ENCODE measurements at places on chromosomes 6 and 20.

DNA sequence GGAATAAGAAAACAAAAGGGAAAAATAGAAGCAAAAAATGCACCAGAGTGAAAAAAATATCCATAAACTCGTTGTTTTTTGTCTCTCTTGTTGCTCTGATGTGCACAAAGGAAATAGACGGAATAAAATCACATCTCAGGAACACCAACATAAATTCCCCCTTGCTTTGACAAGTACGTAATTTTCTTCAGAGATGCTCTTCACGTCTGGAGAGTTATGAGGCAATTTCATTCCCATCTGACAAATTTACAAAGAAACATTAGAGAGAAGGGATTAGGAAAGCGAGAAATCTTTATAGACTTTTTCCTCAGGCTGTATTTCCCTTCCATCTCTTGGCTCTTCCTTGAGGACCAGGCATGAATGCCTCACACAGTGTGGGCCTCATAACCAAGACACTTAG lies 250.1 kb upstream of the ZFP64 start:
- no peak for DNase-seq

- DNase-seq = no peak
Measured at GRCh38 chr20:44495802-44496481, 20.3 kb downstream of the TTPAL start.

GRCh38 chr6:21594416-21595281 lies 1.1 kb downstream of the SOX4 start:
- DNase-seq = peak; percentile 59

DNA sequence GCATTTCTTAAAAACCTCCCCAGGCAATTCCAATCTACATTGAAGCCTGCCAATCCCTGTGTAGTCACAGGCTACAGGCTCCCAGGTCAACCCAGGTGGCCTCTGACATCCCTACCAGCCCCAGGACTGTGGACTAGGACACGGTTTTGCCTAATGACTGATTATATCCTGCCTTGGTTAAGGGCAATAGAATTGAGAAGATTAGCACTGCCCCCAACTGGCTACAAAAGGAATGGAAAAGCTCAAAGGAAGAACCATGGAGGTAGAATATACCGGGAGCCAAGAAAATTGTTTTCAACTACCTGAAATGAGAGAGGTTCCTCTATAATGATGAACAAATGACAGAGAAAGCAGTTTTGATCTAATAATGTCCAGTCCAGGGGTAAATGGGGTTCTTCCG lies 421.1 kb upstream of the AGPAT4 start:
- no peak for DNase-seq

DNA sequence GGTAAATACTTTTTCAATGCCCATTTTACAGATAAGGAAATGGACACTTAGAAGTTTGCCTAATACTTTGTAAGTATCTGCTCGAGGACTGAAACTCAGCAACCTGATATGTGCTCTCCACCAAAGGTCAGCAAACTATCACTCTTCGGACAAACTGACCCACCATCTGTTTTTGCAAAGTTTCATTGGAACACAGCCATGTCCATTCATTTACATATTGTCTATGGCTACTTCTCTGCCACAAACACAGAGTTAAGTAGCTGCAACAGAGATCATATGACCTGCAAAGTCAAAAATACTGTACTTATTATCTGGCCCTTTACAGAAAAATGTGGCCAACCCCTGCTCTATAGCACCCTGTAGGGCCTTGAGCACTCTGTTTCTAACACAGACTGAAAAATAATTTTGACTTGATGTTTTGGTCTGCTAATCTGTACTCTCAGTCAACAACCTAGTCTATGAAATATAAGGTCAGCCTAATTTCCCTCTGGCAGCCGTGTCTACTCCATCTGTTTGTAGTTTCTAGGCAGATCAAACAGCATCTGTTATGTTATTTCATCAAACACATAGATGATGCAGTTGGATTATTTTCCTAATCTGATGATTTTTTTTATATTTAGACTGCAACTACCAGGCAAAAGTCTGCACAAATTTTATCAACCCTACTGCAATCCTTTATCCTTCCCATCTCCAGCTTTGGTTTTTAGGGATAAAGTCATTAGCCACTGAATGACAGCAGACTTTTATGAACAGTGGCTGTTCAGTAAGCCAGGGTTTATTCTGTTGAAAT lies 41.4 kb upstream of the BEND6 start:
- DNase-seq = no peak

- DNase-seq = no peak
Measured at GRCh38 chr6:105680131-105680530, 277.2 kb upstream of the PREP start.

DNA sequence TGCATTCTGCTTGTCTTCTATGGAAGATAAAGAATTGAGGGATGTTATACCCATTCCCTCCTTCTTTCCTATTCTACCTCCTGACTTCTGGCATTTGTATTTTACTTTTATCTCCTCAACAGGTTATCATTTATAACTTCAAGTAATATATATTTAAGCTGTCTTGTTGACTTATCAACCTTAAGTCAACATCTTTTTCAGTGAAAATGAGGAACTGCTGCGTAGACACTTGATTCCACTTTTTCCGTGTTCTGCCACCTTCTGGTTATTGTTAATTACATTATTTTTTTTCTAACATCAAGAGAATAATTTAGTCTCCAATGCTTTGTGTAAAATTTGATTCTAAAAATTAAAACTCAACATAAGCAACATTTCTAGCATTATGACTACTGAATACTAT lies 107.5 kb downstream of the PRKN start:
- DNase-seq = no peak

- peak; percentile 25 for DNase-seq
Measured at GRCh38 chr6:56713254-56713672, 70.6 kb upstream of the DST start.

- DNase-seq = no peak
Measured at GRCh38 chr6:2944405-2945152, 26.8 kb downstream of the SERPINB6 start.

DNA sequence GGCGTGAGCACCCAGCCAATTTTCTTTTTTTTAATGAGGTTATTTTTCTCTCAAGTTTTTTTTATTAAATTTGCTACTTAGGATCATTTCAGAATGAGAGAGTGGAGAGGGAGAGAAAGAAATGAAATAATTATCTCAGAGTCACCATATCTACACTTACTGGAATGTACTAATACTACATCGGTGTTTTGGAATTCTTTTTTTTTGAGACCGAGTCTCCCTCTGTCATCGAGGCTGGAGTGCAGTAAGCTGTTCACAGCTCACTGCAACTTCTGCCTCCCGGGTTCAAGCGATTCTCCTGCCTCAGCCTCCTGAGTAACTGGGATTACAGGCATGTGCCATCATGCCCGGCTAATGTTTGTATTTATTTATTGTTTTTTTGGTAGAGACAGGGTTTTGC lies 27.8 kb downstream of the ANKRD6 start:
- no peak for DNase-seq

All from uterus (tissue), 4 donors.